ENCODE measurements at places on chromosomes 16 and 17.

GRCh38 chr17:76419576-76420260 lies 33.2 kb downstream of the UBE2O start:
- DNase-seq, result no peak

GRCh38 chr17:78822552-78822951 lies 18.1 kb downstream of the USP36 start:
- no peak for DNase-seq

GRCh38 chr17:45814622-45815606 lies 29.8 kb upstream of the SPPL2C start:
- no peak for DNase-seq

GRCh38 chr17:57375770-57376225 lies 119.5 kb downstream of the MSI2 start:
- DNase-seq, result no peak

GRCh38 chr17:38906460-38907228 lies 18.8 kb upstream of the LASP1NB start:
- no peak for DNase-seq
